ENCODE measurements at places on chromosomes 1 and 21.

DNA sequence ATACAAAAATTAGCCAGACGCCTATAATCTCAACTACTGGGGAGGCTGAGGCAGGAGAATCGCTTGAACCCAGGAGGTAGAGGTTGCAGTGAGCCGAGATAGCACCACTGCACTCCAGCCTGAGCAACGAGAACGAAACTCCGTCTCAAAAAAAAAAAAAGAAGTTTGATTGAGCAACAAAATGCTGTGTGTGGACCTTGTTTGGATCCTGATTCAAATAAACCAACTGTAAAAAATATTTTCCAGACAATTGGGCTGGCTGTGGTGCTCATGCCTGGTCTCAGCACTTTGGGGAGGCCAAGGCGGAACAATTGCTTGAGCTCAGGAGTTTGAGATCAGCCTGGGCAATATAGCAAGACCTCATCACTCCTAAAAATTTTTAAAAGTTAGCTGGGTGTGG is 16.8 kb downstream of the PTAFR start:
- no peak for DNase-seq

GRCh38 chr1:174743654-174744561 is 255.8 kb upstream of the CACYBP start:
- DNase-seq = peak; percentile 57

- DNase-seq = no peak
These were observed 44.5 kb downstream of the PGBD5 start for GRCh38 chr1:230381585-230381984.

GRCh38 chr1:65955071-65955470 is 162.4 kb downstream of the PDE4B start:
- DNase-seq = no peak

DNA sequence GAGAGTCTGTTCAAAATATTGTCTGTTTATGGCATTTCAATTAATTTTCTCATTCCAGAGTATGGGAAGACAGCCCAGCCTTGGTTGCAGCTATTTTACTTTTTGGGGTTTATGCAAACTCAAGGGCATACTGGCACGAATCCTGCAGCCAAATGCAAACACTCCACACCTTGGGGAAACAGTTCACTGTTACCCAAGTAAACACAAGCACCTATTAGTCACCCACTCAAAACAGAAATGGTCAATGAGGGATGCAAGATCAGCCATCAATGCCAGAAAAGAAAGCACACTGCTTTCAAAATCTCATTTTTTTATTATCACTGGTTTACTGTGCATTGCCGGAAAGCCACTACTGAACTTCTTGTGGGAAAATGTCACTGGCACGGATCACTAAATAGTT is 170.6 kb downstream of the RUNX1 start:
- DNase-seq = peak; percentile 81

GRCh38 chr1:240474133-240474614 is 137.8 kb downstream of the GREM2 start:
- DNase-seq = peak; percentile 78

GRCh38 chr1:212655668-212656440 is 43.8 kb downstream of the BATF3 start:
- DNase-seq = peak; percentile 76

- no peak for DNase-seq
These were observed 226.5 kb downstream of the HMCN1 start for GRCh38 chr1:185960422-185961321.

DNA sequence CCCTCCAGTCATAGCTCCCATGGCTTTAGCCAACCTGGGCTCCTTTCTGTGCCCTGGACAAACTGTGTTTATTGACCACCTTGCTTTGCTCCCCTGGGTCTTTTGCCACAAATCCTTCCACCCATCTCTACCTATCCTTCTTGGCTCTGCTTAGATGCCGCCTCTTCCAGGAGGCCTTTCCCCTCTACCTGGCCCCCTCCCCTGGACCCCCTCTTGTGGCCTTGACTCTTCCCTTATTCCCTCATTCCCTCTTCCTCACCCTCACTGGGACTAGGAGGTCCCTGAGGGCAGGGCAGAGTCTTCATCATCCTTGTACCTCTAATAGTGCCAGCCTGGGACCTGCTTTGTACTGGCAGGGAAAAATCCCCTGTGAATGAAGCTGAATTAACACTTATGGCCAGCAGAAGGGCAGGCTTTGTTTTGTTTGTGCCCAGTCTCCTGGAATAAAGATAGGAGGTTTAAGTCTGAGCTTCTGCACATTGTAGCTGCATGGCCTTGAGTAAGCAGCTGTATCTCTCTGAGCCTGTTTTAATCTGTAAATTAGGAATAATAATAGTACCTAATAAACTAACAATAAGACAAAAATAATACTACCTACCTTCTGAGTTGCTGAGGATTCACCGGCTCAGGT is 13.7 kb downstream of the PTPRU start:
- no peak for DNase-seq

GRCh38 chr1:87603626-87604025 is 274.9 kb downstream of the LMO4 start:
- no peak for DNase-seq

DNA sequence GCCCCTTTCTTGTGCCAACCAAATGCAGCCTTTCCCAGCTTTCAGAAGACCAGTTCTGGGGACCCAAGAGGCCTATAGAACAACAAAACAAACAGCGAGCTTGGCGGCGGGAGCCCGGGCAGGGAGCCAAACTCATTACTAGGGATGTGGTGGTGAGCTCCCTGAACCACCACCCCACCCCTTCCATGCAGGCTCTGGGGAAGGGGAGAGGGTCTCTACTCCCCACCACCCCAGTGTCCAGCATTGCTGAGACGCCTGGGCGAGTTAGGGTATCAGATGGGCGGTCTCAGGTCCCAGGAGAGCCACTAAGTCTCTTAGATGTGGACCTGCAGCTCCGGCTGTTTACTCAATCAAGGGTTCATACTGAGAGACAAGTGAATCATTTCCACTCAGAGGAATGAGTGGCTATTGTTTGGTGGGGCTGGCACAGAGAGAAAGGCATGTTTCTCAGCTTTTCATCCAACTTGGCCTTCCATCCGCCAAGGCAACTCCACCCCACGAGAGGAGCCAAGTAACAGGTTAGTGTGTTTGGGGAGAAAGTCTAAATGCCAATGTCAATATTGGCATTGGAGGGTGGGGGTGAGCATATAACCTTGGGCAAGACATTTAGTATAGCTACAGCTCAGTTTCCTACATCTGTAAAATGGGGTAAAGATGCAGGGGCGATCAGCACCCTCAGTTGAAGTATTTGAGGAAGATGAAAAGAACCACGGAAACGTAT is 40.9 kb downstream of the PLXNA2 start:
- peak; percentile 87 for DNase-seq

- DNase-seq = no peak
These were observed 113.0 kb downstream of the SMYD3 start for GRCh38 chr1:246394121-246394520.

- DNase-seq = peak; percentile 54
These were observed at the start of gene SELENBP1 for GRCh38 chr1:151372058-151372934. SELENBP1 (minus strand) TSS chr1:151372705; CDS start chr1:151372641, 64 bp downstream.

DNA sequence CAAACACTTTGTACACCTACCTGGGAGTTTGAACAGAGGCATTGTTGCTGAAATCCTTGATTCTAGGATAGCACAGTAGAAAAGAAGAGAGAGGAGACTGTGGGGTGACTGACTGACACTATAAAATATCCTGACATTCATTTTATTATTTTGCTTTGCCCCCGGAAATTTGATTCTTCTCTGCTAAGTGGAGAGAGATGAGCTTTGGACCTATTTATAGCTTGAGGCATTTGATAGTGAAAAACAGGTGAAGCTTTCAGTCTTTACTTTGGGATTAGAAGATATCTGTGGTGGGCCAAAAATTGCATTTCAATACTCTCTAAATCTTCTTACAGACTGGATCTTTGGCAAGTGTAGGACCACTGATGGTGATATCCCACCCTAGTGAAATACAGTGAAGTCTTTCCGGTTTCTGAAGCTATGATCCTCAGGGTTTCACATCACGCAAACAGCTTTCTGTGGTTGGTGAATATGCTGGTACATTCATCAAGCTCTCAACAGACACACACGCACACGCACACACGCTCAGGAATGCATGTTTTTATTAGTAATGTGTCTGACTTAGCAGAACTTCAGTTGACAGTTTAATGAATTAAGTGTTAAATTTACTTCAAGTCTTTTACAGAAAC is at the start of gene AMPD1:
TSS of gene AMPD1 (minus strand) at position 117 of the 629 bp plus-strand sequence. CDS start at position 42, 75 bp downstream.
- DNase-seq = peak; percentile 56

GRCh38 chr1:154969860-154970452 is 591 bp downstream of the SHC1 start:
- DNase-seq = no peak

DNA sequence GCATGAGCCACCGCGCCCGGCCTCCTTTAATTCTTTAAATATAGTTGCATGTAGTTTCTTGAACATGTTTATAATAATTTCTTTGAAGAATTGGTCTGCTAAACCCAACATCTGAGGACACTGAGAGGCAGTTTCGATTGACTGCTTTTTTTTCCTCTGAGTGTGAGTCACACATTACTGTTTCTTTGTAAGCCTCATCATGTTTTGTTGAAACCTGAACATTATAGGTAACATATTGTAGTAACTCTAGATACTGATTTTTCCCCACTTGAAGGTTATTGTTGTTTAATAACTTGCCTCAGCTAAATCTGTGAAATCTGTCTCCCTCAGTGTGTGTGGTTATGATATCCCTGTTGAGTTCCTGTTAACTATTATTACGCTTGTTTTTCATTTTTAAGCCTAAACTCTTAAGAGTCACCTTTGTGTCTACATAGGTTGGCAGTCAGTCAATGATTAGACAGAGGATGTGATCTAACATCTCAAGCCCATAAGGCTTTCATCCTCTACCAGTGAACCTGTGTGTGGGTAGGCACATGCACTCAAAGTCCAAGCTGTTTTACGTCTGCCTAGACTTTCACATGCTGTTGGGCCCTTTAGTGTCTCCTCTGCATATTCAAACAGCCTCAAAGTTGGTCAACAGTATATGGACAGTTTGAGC is 155.5 kb downstream of the KCNH1 start:
- peak; percentile 12 for DNase-seq

DNA sequence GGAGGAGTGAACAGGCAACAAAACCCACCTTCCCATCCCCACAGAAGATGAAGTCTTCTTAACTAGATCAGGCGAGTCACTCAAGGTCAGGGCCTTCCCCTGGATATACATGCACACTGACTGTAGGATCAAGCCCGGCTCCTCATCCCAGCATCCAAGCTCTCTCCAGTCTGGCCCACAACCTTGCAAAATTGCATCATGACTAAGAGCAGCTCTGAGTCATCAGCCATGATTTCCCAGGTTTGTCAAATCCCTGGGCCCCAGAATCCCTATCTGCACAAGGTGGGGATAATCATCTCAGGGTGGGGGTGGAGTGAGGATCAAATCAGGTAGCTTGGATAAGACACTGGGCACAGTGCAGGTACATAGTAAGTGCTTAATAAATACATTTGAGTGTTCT is 199.3 kb upstream of the GRIK3 start:
- DNase-seq = peak; percentile 42

DNA sequence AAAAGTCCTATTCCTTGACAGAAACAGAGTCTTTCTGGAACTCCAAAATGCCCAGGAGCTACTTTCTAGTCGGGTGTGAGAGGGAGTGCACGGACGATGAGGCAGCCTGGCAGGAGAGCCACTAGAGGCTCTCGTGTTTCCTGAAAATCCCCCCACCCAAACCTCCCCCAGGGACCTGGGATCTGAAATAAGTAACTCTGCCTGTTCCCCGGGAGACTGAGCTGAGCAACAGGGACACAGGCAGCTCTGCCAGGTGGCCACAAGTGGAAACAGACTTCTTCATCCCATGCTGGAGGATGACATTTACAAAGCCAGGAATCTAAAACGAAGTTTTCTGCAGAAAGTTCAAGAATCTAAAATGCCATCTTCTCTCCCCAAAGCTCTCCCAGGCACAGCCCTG is 77.1 kb downstream of the ITPKB start:
- no peak for DNase-seq

GRCh38 chr1:191609305-191609704 is 549.0 kb upstream of the RGS18 start:
- no peak for DNase-seq

DNA sequence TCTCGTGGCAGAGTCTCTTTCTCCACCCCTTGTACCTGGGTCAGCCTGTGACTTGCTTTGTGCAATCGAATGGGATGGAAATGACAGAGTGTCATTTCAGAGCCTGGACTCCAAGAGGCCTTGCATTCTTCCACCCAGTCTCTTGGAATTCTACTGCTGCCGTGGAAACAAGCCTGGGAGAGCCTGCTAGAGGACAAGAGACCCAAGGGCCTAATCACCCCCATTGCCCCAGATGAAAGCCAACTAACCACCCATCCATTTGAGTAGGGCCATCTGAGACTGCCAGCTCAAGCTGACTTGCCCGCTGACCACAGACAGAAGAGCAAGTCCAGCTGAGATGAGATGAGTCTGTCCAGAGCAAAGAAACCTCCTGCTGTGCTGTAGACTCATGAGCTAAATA is 201.6 kb downstream of the PTPRU start:
- no peak for DNase-seq

- DNase-seq = peak; percentile 30
These were observed 67.3 kb upstream of the CNTN2 start for GRCh38 chr1:204975568-204976235.

- DNase-seq = no peak
These were observed 10.7 kb upstream of the TARBP1 start for GRCh38 chr1:234489698-234490077.

- no peak for DNase-seq
These were observed 546 bp downstream of the SKI start for GRCh38 chr1:2228694-2229036.

DNA sequence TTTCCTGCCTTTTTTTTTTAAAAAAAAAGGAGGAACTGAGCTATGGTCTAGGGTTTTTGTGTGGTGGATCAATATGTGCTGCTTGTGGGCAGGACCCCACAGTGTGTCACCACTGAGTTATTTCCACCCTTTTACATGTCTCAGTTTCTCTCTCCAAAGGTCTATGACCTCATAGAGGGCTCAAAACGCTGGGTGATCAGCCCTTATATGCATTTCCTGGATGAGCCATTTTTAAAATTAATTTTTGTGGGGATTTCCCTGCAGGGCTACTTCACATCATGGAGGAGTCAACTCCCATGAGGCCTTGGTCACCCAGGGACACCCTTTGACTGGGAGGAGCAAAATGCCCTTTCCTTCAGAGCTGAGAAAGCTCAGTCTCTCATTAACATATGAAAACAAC is 20.7 kb upstream of the HAO2 start:
- peak; percentile 68 for DNase-seq

DNA sequence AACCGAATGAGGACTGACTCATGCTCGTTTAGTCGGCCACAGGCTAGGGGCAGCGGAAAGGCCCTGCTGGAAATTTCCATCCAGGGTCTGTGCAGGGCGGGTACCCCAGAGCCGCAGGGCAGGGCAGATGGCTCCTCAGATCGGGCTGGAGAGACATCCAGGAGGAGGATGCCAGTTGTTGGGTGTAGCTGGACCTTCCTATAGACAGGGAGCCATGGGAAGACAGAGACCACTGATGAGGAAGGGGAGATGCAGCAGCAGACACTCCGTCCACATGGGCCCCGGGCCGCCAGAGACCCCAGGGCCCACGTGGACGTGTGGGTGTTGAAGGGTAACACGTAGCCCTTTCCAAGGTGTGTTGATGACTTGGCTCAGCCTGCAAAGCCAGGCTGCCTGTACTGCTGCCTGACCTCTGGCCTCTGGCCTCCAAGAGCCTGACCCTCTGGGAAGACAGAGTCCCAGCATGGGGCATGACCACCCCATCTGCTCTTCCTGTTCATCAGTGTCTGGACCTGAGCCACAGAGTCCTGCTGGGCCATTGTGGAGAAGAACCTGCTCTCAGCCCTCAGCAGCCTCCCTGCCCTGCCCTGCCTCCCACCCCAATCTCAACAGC is 4.8 kb downstream of the GNG4 start:
- no peak for DNase-seq
